NCI-H510A (cell line): ENCODE measurements at places on chromosomes 3 and 15.

DNA sequence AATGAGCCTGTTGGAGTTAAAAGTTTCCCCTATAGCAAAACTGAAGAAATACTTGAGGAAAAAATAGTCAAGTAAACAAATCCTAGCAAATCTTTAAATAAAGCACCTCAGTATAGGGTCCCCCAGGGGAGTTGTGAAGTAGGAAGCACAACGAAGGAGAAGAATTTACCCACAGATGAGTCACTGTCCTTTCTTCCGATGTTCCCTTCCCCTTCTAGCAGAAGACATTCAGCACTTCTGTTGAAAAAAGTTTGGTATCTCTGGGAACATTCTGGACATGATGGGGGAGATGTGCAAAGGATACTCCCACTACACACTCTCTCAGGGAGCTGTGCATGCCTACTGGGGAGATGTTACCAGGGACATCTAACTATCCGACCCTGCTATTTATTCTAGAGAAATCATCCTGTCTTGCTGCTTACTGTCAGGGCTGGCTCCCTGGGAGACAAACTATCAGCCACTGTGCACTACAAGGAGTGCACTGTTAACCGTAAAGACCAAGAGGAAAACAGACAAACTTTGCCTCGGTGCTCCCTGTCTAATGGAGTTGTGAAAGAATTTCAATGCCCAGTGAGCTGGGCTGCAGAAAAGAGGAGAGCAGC is 93.8 kb downstream of the RFTN1 start:
- no peak for DNase-seq

- no peak for DNase-seq
Measured at GRCh38 chr3:35744419-35744818, 105.1 kb downstream of the ARPP21 start.

DNA sequence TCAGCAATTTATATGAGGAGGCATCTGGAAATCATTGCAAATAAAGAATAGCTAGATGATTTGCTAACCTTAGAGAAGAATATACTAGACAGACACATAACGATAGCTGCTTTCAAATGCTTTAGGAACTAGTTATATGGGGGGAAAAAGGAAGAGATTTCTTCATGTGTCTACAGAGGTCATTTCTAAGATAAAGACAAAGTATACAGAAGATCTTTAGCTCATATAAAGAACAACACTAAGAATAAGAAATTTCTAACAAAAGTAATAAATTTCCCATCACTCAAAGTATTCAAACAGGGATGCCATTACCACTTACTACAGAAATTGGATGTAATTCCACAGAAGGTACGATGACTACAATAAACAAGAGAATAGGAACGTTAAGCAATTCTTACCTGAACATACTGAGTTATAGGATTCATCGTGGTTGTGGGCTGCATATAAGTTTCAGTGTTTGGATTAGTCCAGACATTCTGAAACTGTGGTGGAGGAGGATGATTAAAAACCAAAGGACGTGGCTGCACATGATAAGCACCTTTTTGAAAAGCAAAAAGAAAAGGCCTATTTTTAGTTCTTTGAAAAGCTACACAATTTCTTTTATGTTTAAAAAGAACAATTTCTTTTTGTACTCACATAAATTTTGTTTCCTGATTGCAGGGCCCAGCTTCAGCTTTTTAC is 8.7 kb downstream of the DAZL start:
- no peak for DNase-seq

GRCh38 chr3:34305266-34305665 is 506.8 kb downstream of the PDCD6IP start:
- DNase-seq: no peak

DNA sequence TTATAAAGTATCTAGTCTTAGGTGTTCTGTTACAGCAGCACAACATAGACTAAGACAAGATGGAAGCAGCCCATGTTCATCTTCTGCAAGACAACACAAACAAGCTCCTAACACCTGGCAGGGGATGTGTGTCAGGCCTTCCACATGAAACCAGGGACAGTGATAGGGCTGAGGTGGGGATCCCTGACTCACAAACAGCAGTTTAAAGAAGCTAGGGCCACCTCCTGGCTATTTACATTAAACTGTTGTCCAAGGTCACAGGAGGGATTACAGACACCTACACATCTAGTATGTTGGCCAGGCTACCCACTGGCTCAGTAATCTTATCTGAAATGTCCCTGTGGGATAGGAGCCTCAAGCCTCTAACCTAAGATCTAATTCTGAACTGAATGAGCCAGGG is 211.3 kb downstream of the MINAR1 start:
- DNase-seq: no peak
